Stimulated activated CD8-positive, alpha-beta memory T cell treated with anti-CD3 and anti-CD28 coated beads, Interleukin-15, amount 100 ng/mL, for 48 hours (primary cell): ENCODE measurements at places on chromosomes 1 and 21.

- no peak for DNase-seq
These were observed 74.6 kb upstream of the NFIA start for GRCh38 chr1:61007534-61008364.

- DNase-seq: no peak
These were observed 506.1 kb downstream of the NPHP4 start for GRCh38 chr1:5485968-5486696.

DNA sequence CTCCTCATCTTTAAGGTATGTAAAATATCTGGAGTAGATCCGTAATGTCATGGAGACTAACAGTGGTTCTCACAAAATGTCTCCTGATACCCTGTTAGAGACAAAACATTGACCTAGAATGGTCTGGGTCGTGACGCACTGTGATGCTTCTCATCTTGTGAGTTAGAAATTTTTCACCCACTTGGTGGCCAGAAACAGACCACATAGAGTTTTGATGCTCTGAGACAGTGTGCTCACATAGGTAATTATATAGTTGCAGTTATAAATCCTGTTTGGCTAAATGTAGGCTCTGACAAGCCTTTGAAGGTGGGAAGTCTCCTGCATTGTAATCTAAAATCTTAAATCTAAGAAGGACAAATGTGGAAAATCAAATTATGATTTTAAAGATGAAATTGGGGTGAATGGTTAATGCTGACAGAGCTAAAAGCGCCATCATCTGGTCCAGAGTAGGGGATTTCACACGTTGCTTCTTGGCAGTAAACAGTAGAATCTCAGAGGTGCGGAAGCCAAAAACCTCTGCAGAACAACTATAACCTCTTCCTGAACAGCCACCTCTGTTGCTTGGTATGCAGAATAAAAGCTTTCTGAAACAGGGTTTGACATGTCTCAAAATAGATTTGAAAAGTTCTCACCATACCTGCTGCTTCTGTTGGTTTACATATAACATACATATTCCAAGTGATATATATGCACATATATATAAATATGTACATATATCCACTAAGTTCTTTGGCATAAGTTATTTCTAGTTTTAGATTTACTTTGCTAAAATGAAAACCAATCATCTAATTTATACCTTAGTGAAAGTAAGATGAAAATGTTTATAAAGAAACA is 17.1 kb downstream of the RPAP2 start:
- DNase-seq: peak; percentile 47

GRCh38 chr1:10065344-10065685 is 32.6 kb downstream of the UBE4B start:
- DNase-seq: no peak

DNA sequence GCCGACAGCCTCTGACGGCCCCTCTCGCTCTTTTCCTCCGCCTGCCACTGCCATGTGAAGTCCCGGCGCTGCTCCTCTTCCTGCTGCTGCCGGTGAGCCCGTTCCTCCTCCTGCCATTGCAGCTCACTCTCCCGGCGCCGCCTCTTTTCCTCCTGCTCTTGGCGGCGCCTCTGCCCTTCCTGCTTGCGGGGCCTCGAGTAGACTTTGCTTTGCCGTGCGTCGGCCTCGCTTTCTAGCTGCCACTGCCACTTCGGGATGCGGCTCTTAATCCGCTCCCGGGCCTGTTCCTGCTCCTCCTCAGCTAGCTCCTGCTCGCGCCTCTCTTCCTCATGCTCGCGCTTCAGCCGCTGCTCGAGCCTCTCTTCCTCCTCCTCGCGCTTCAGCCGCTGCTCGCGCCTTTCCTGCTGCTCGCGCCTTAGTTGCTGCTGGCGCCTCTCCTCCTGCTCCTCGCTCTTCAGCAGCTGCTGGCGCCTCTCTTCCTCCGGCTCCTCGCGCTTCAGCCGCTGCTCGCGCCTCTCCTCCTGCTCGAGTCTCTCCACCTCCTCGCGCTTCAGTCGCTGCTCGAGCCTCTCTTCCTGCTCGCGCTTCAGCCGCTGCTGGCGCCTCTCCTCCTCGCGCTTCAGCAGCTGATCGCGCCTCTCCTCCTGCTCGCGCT is 4.3 kb downstream of the TCHH start:
- no peak for DNase-seq

DNA sequence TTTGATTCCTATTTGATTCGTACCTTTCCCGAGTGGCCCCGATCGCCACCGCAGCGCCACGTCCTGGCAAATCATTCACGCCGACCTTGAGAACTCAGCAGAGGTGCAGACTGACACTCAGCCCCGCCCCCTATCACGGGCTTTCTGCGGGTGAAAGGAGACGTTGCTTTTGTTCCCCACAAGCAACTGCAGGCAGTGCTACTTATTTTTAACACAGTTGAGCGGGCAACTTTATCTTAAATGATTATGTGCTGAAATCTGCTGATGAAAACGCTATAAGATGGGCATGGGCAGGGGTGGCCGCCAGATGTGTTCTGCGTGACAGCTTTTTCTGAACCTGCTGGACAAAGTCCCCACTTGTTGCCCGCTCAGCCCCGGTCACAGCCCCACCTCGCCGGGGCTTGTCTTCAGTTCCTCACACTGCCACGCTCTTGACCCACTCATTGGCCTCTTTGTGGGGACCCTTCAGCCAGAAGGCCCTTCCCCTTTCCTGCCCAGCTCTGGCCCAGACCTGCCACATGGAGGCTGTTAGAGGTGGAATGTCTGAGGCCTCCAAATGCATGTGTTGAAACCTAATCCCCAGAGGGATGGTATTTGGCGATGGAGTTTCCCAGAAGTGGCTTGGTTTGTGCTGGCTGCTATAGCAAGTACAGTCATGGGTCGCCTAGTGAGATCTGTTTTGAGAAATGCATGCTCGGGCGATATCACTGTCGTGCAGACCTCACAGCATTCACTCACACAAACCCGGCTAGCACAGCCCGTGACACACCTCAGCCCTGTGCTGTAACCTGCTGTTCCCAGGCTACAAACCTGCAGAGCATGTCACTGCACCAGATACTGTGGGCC is 15.7 kb upstream of the PDXK start:
- peak; percentile 10 for DNase-seq

DNA sequence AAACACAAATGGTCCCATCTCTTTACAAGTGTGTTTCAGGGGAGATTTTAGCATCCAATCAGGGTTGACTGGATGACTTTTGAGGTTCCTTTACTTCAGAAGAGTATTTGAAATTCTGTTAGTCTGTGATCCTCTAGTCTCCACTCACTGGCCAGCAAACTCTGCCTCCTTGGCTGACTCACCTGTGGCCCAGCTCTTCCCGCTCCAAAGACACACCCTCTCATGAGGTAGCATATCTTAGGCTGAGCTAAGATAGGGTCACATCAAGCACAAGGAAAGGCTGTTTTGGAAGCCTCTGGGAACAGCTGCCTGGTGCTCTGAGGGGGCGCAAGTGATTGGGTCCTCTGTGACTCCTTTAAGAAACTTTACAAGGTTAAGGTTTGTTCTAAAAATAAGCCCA is 102.3 kb upstream of the FGGY start:
- DNase-seq: no peak

DNA sequence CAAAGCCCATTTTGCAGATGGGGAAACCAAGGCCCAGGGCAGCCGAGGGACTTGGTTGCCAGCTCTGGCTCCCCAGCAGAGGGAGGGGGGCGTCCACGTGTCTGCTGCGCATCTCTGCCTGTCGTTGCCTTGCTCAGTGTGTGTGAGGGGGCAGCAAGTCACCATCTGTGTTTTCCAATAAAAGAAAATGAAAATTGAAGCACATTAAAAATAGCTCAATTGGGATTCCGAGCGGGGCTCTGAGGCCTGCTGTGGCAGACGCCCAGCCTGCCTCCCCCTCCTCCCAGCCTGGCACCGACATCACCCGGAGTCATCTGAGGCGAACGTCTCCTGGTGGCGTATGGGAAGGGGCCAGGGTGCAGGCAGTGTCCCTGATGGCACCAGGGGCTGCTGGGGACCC is 51.2 kb downstream of the EPHB2 start:
- no peak for DNase-seq

GRCh38 chr1:3717715-3718601 is 34.3 kb upstream of the CCDC27 start:
- no peak for DNase-seq

DNA sequence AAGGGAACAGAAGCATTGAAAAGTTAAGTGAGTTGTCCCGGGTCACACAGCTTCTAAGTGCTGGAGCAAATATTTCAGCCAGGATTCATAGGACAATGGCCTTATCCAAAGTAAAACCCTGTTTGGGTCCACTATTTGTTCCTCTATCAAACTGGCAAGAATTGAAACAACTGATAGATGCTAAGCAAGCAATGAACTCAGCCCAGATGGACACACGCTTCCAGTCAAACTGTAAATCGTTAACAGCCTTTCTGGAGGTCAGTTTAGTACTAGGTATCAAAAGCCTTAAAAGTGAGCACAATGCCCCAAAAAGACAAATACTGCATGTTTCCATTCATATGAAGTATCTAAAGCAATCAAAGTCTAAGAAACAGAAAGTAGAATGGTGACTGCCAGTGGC is 779 bp upstream of the SVBP start:
- no peak for DNase-seq

- no peak for DNase-seq
These were observed 869 bp downstream of the KCNA3 start for GRCh38 chr1:110673805-110674336.

- peak; percentile 81 for DNase-seq
These were observed 18.0 kb upstream of the PTP4A2 start for GRCh38 chr1:31955917-31956736.

DNA sequence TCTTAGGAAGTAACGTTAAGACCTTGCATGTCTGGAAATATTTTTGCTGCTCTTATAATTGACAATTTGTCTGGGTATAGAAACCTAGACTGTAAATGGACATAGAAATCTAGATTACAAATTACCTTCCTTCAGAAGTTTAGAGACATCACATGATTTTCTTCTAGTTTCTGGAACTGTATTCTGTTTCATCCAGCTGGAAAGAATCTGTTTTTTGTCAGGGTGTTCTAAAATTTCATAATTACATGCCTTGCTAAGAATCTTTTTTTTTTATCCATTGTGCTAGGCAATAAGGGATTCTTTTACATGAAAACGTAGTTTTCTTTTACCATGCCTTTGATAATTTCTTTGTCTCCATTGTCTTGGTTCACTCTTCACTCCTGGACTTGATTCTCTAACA is 20.7 kb upstream of the S100A7 start:
- DNase-seq: no peak

DNA sequence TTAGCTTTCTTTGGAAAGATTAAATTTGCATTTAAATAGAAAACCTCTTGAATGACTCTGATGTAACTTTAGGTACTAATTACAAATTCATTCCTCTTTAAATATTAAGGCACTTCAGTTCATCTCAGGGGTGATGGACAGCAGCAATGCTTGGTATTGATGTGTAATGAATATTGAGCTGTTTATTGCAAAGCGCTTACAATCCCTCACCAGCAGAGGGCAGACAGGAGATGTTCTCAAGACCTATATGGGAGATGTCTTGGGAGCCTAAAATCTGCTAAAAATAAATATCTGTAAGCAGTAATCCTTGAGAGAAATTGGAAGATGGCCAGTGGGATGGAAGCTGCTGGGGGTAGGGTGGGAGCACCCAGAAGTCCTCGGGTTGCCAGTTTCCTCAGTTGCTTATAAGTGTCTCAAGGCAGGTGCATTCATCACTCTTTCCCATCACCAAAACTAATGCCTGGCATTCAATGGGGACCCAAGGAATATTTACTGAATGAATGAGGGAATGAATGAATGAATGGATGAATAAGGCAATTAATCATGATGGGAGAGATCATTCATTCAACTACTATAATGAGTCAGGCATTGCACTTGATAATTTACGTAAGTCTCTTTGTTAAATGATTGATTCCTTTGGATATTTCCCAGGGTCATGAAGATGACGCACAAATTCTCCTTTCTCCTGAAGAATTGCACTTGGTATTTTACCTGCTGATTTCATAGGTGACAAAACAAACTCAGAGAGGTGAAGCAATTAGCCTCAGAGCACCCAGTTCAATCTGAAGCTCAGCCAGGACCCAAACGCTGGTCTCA is 2.3 kb downstream of the KLHDC8A start:
- peak; percentile 30 for DNase-seq

DNA sequence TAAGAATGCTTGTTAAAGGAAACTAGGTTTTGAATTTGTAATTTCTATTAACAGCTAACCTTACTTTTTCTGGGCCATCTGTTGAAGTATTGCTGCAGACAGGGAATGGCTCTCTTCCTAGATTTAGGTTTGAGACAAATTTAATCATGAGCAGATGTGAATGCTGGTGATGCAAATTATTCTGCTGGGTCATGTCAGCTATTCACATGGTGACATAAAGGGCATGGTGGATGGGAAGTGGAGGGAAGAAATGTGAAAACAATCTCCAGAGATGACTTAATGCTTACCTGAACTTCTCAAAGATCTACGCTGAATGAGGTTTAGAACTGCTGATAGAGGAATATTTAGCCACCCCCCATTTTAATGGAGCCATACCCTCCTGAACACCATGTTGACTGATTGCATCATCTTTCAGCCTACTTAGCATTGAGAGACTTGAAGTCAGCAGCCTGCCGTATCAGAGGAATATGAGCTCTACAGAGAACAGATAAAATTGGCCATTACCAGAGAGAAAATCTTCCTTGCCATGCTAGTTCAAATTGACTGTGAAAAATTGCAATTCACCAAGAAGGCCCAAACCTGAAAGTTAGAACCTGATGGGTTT is 138.8 kb downstream of the HHAT start:
- DNase-seq: no peak

- DNase-seq: no peak
These were observed 123.6 kb downstream of the LRRC53 start for GRCh38 chr1:74388855-74389254.

GRCh38 chr1:191134796-191135195 is 657.1 kb upstream of the BRINP3 start:
- no peak for DNase-seq

DNA sequence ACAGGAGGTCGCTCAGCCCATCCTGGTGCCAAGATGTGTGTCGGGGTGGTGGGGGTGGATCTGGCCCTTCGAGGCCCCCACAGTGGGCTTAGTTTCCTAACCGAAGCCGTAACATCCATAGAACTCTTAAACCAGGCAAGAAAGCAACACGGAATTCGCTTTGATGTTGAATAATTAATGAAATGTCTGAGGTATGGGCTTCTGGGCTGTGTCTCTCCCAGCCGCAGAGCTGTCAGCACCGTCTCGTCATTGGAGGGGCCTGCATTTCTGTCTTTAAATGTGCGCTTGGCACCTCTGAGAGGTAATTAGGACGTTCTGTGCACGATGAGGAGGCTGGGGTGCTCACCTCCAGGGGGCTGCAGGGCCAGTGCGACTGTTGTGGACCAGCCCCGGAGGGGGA is 13.3 kb upstream of the PLCH2 start:
- DNase-seq: no peak

DNA sequence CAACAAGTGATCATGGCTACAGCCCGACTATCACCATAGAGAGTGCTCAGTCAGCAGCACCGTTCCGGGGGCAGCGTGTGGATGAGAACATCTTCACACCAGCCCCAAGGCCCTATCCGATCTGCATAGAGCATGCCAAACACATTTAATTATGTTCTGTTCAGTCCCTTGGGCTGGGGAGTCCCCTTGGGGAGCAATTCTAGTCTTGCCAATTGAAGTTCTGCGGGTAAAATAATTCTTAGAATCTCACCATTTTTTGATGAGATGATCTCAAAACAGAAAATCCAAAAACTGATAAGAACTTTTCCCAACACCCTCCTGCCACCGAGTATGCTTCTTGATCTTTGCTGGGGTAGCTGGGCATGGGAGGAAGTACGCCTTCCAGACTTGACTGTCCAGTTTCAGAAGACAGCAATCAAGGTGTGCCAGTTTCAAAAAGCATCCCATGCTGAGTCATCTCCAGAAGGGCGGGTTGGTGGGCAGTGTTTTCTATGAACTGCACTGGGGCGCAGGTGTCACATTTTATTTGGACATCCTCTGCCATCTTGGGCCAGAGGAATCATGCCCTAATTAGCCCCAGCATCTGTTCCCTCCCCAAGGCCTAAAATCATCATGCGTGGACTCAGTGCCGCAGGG is 20.8 kb upstream of the PTPRF start:
- DNase-seq: peak; percentile 41
